ENCODE measurements at places on chromosomes 4 and X. TPM values are rescaled to one million over a fixed set of nuclear protein-coding genes. Genes with fewer than 3 reads are reported as not detected.

- no peak for DNase-seq
These were observed 29.6 kb upstream of the PAGE1 start for GRCh38 chrX:49725401-49725800.

DNA sequence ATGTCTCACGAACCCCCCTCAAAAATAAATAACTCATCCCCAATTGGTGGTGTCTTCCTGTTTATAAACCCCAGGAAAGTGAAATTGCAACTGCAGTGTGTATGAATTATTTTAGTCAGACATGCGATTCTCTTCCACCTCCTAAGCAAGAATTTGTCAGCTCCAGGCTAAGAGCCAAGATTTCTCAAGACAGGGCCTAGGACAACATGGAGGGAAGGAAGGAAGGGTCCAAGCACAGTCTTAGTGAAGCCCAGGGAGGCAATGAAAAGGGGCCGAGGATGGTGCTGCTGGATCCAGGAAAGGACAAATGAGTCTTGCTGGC is 20.0 kb downstream of the SH3KBP1 start:
- DNase-seq = no peak

GRCh38 chrX:9114245-9114644 is 80.3 kb upstream of the FAM9B start:
- no peak for DNase-seq

DNA sequence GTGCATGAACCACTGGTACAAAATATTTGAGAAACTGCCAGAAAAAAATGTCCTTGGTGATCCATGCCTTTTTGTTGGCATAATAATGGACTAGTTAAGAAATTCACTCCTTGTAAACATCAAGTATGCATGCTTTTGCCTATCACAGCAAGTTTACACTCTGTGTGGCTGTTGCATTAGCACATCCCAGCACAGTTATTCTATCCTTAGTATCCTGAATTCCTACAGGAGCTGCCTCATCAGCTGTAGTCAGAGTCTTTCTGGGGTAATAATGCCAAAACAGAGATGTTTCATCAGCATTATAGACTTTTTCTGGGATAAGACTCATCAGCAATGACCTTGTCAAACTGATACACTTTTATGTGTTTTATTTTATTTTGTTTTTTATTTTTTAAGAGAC is 82.8 kb downstream of the CHIC2 start:
- DNase-seq = no peak

DNA sequence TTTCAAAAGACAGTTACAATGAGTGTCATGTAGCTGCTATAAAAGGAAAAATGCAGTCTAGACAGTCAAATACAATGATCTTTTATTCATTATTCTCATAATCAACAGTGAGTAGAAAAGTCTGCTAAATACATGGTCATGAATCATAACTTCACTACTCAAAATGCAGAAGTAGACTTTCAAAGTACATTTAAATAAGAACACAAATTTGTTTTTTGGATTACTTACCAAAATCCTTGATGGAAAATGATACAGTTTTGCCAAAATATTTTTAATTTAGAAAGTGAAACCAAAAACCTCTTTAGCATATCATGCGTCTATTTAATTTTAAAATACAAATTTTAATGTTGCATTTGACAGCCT is 4.9 kb downstream of the ACSL4 start:
- no peak for DNase-seq

DNA sequence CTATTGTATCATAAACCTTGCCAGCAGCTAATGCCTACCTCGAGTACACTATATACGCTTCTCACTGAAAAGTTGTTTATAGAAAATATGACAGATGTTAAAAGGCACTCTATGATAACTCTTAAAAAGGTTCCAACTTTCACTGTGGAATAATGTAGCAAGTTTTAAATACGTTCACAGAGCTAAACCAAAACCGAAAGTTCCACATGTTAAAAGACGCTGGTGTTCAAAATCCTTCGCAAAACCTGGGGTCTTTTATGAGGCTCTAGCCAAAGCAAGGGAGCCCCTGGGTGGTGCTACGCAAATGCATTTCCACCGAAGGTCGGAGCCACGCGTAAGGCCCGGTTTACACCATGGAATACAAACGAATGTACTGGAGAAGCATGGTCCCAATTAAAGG is 103.7 kb upstream of the TENM3 start:
- no peak for DNase-seq

GRCh38 chr4:75584067-75584466 is 28.2 kb downstream of the ODAPH start:
- DNase-seq = no peak

DNA sequence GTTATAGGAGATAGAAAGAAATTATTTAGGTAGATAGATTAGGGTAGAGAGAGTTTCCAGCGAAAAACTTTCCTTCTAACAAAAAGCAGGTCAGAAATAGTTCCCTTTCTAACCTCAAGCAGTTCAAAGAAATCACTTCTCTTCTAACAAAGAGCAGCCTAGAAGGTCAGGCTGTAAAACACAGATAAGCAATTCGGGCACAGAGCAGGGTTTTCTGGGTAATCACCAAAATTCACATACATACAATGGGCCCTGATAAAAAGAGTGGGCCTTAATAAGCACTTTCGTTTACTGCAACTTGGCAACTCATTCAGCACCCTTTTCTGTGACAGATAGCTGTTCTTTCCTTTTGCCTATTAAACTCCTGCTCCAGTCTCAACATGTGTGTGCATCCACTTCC is 13.4 kb upstream of the NAF1 start:
- DNase-seq = no peak

GRCh38 chr4:101183221-101183620 is 164.1 kb downstream of the PPP3CA start:
- no peak for DNase-seq

DNA sequence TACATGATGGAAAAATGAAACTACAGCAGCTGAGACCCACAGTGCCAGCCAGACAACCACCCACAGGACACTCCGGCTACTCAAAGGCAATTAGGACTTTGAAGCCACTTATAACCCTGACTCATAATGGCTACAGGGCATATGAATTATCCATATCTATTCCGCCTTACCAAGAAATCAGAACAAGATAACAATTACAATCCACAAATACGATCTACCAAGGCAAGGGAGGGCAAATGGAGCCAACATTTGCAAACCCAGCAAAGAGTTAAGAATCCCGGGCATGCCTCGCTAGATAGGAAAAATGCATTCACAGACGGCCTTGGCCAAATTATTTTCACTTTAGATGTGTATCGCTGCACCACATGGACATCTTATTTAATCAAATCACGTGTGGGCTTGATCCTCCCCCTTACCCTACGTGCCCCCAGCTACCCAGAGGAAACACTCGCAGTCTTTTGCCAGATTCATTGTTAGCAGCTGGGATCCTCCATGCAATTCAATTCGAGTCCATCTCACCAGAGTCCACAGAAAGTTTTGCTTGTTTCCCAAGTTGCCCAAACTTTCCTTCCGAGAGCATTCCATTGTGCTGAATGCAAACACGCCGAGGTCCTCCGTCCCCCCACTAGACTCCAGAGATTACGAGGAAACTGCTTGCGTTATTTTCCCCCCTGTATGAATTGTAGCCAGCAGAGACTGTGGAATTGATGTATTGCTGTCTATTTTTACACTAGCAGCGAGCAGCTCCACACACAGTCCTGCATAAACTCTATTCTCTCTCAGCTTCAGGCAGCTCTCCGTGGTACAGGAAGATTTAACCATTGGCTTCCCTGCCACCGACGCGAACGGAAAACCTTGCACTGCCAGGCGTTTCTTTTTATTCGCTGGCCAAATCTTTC is 1.2 kb downstream of the PPARGC1A start:
- DNase-seq = no peak

DNA sequence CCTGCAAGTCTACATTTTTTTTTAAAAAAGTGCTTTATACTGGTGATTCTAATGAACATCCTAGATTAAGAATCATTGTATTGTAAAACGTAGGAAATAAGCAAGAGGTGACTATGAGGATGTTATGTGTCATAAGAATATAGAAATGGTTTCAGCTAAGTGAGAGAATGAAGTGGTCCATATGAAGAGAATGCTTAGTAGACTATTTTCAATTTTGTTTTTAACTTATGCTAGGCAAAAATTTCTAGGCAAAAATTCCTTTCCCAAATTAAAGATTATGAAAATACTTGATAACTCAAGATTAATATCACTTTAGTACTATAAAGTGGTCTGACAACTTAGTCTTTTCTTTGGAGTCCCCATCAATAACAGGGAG is 825 bp downstream of the DYNLT3 start:
- no peak for DNase-seq

GRCh38 chr4:187883836-187884475 is 111.6 kb upstream of the ZFP42 start:
- DNase-seq = no peak

DNA sequence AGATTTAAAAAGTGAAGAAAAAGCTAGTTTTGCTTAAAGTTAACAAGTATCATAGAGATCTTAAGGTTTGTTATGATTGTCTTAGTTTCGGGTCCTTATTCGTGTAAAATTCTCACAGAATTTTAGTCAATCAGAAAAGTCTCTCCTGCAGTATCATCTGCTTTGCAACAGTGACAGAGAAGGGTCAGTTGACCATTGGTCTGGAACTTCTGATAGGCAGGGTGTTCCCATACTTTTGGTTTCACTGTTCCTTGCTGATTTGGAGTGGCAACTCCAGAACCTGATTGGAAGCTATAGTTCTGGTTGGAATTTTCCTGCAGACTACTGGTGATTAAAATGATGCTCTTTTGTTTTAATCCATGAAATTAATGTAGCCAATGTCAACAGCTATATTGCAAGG is 1.8 kb downstream of the IL15 start:
- no peak for DNase-seq

- DNase-seq = no peak
These were observed at the start of gene ITGB1BP2 for GRCh38 chrX:71301195-71301924. ITGB1BP2 (plus strand) TSS chrX:71301750; CDS start chrX:71301807, 57 bp downstream.

- no peak for DNase-seq
These were observed 155.4 kb downstream of the TBCK start for GRCh38 chr4:106160560-106160959.

DNA sequence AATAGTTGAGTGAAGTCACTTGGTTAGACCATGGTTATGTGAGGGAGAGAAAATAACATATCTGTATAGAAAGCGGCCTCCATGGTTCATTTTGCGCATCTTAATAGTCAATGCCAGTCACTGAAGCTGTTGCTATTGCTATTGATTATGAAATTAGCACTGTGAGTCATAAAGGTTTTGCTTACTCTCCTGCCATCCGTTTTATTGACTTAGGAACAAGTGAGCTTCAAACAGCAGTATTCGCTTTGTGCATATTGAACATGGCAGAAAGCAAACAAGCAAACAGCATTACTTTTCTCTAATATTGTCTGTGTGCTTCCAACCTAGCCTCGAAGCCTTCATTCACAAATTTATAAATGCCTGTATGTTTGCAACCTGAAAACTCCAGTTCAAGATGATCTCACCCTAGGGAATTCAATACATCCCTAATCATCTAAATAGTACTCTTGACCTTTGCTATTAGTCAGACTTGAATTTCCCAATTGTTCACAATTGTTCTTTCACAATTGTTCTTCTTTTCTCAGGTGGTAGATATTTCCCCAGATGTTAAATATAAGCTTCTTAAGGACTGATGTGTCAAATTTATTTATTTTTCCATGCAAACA is 55.9 kb upstream of the GABRA2 start:
- no peak for DNase-seq

- DNase-seq = no peak
These were observed 91.1 kb upstream of the ANKRD50 start for GRCh38 chr4:124803641-124804040.

DNA sequence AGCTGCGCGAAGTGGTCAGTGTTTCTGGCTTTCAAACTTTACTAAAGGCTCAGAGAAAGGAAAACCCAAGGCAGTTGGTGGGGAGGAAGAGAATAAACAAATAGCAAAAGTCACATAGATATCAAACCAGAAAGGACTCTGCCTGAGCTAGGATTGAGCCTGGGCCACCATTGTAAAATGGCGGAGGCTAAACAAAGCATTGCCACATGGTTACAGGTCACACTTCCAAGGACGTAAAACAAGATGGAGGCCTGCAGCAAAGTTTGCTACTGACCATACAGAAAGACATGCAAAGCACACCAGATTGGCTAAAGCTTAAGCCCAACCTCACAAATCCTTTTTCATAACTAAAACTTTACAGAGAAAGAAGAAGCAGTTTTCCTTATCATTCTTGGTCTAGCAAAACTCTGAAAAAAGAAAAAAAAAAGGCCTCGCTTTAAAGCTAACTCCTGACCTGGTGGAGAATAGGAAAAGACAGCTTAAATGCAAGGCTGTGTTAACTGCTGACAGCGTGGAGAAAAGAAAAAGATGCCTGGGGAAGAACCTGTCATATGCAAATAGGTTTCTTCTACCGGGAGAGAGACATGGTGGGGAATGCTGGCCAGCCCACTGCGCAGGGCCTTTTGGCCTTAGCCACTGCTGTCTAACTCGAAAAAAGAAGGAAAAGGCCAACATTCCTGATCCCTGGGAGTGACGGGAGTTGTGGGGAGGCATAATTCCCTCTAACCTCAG is 81.8 kb upstream of the SMARCA5 start:
- no peak for DNase-seq

GRCh38 chr4:102553982-102554381 is 52.8 kb downstream of the NFKB1 start:
- DNase-seq = no peak

GRCh38 chr4:26804925-26805324 is 55.7 kb upstream of the STIM2 start:
- no peak for DNase-seq

- no peak for DNase-seq
These were observed 31.2 kb downstream of the USP38 start for GRCh38 chr4:143215873-143216272.

DNA sequence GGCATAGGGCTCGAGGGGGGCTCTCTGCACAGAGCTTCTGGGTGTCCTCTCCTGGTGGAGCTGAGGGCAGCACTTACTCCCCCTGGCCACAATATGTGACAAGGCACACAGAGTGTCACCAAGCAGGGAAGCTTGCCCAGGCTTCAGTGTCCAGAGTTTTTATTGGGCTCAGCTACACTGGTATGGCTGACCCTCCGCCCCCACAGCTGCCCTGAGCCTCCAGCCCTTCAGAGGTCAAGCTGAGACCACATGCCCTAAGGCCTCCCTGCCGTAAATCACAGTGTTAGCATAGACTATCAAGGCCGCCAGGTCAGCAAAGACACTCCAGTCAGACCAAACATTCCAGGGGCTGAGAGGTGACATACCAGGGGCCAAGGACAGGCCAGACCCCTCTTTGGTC is 59.0 kb downstream of the EVC start:
- DNase-seq = no peak

- DNase-seq = no peak
These were observed 40.4 kb downstream of the GAK start for GRCh38 chr4:891747-892146.

GRCh38 chrX:1167466-1167865 is 45.0 kb downstream of the CRLF2 start:
- no peak for DNase-seq

GRCh38 chrX:1778817-1779216 is 164.0 kb downstream of the ASMT start:
- no peak for DNase-seq

TENM3 gene
- total RNA-seq = 2.9 TPM

RPS6KA6 gene
- 0.32 TPM for total RNA-seq

CXorf65 gene
- total RNA-seq = not detected

SATL1 gene
- total RNA-seq = not detected

CITED1 gene
- not detected for total RNA-seq

G3BP2 gene
- 65.5 TPM for total RNA-seq

HTR2C gene
- total RNA-seq = not detected

S100G gene
- not detected for total RNA-seq

MAGEC3 gene
- total RNA-seq = not detected

ARR3 gene
- total RNA-seq = not detected
